ENCODE measurements at places on chromosomes 2 and 18.

GRCh38 chr2:31381601-31382000, 32.9 kb downstream of the XDH start:
- no peak for DNase-seq

DNA sequence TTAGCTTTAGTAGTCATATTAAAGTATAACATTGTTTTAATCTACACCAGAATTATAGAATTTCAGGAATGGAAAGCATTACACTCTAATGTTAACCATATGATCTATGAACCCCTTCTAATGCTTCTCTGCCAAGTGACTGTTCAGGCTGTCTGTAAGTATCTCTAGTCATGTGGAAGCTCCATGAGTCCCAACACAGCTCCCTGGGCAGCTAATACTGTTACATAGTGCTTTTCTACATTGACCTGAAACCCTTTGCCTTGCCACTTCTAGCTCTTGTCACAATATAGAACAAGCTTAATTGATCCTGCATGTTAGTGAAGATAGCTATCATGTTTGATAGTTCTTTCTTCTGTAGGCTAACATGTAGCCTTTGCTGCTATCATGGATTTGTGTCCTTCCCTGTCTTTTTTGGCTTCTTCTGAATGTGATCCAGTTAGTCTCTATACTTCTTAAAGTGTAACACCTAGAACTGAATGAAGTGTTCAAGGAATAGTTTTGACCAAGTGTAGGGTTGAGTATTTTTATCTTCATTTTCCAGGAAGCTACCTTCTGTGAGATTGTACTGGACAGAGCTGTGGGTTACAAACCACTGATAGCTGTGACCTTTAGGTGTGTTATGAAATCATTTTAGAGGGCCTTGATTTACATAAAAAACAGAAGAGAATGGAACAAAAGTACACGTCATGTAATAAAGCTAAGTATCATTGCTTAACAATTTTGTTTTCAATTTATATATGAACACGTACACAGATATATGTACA, 23.7 kb downstream of the BABAM2 start:
- DNase-seq, result no peak

DNA sequence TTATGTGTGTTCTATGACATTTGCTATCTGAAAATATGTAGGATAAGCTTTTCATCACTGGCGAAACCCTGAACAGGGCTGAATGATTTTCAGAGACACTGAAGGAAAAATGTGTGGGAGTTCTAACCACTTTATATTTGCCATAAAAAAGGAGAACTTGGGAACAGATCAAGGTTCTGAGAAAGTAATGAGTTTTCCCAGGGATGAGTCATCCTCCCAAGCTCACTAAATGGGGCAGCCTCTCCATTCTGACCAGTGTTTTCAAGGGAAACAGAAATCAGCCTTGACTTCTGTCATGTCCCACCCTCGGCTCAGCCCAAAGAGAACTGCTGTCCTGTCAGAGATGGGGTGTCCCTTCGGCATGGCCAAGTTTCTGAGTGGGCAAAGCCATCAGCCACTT, 2109.8 kb upstream of the CELF4 start:
- DNase-seq, result no peak

DNA sequence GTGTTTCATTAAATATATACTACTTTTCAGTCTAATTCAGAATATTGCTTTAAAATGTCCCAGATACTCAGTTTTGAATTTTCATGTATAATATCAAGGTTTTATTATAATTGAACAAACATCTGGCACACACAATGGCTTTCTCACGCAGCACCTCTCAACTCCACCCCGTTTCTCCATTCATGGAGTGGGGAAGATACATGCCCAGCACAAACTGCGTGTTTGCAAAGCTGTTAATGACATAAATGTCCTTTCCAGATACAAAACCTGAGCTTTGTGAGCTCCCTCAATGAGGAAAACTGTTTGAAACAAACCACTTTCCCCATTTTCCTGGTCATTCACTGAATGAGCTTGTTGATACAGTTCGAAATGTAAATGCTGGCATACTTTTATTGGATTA, 150.3 kb upstream of the RASGRP3 start:
- DNase-seq, result no peak
